Stimulated activated CD4-positive, alpha-beta T cell treated with anti-CD3 and anti-CD28 coated beads, Interleukin-12 subunit alpha, Interleukin-12 subunit beta, amount 100 ng/mL, for 24 hours (primary cell): ENCODE measurements at places on chromosomes 11 and 22.

DNA sequence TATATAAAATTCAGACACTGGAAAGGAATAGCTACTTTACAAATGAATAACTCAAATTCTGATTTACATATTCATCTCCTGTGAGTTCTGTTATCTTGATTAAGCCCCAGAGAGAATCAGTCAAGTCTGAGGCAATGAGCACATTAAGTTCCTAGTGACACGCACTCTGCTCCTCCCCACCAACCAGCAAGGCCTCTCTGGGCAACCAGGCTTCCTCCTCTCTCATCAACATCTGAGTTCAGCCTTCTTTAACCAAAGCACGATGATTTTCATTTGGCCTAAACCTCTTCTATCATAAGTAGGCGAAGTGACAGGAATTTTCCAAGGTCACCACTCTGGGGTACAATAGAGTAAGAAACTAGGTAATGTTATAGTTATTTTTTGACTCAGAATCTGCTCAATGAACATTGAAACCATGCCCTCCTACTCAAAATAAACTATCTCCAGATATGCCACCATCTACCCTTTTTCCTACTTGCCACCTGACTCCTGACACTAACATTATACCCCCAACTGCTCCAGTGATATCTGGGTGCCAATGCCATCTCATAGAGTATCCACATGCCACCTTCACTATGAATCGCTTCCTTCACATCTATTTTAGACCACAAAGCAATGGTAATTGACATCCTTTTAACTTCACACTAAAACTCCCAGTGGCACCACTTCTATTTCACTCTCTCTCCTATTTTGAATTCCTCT, 114.8 kb downstream of the FAM76B start:
- peak; percentile 33 for DNase-seq

DNA sequence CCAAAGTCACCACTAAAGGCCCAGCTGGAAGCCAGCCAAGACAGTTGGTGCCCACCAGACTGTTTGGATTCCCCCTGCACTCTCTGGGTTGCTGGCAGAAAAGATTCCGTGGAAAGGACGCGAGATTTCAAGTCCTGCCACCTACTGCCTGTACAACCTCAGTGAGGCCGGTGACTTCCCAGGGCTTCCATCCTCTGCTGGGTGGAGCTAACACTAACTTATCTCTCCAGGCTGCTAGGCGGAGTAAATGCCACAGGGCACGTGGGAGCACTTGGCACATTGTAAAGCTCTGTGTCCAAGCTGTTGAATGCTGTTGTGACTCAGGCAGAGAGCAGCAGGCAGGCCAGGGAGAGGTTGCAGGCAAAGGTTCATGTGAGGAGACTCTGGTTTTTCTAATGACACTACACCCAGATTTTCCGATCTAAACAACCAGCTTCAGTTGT, 50.9 kb upstream of the CDON start:
- no peak for DNase-seq

DNA sequence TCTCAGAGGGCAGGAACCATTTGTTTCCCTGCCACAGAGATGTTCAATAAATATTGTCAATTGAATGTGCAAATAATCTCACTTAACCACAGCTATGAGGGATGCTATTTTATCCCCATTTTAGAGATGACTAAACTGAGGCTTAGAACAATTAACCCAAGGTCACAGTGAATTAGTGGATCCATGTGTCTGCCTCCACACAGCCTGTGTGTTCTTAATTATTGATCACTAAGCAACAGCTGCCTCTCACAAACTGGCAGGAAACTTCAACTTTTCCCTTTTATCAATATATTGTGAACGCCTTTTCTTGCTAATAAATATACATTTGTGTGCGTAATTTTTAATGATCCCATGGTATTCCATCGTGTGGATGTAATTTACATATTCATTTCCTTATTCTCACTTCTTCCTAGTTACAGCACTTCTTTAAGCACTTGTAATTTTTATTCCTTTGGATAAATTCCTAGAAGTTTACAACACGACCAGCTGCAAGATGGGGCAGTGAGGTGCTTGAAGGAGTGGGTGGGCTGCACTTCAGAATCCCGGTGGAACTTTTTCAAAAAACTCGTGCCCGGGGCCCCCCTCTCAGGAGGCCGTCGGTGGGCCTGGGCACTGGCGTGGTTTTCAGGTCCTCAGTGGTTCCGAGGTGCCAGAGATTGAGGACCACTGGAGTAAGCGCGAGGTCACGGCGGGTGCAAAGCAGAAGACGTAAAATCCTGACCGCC, 915 bp upstream of the SREBF2 start:
- no peak for DNase-seq

DNA sequence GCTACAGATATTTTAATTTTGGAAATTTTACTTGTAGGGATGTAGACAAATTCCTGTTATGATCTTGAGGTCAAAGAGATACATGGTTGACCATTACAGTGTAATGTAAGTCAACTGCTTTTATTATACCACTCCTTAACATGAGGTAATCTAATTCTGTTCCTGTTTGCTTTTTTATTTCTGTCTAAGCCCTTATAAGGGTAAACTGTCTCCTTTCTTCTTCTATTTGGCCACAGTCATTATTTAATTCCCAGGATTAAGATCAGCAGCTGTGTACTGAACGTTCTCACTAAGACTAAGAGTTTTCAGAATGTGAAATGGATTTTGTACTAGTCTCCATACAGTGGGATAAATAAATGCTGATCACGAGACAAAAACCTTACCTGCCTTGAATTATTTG, 32.8 kb downstream of the C2CD3 start:
- DNase-seq = no peak

DNA sequence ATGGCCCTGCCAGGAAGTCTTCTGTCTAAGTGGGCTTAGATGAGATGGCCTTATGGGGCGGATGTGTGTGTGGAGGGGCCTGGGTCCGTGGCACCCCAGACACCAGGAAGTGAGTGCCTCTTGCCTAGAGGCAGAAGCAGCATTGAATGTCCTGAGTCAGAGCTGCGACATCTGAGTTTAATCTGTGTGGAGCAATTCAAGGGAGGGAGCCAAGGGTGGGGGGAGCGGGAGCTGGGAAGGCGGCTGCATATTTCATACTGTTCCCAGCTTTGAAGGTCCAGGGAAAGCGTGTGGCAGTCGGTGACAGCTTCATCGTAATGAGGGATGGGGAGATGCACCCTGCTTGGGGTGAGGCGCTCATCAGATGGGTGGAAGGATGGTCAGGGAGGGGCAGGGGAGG, 73.5 kb upstream of the THY1 start:
- no peak for DNase-seq

DNA sequence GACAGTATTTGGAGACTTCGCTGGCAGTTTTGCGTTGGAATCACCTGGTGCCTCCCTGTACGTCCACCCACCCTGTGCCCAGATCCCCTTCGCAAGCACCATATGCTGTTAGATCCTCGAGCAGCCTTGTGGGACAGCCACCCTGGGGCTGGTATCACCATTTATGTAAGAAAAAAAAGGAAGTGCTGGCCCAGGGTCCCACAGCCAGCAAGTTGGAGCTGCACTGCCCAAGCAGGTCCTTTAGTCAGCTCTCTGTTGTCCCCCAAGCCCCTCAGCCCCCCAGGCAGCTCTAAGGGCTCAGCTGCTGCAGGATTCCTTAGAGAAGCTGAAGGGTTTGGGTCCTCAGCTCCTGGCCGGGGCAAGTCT, 80.3 kb downstream of the FBLN1 start:
- DNase-seq = no peak

GRCh38 chr22:17570851-17571631, 7.7 kb downstream of the SLC25A18 start:
- DNase-seq = no peak

DNA sequence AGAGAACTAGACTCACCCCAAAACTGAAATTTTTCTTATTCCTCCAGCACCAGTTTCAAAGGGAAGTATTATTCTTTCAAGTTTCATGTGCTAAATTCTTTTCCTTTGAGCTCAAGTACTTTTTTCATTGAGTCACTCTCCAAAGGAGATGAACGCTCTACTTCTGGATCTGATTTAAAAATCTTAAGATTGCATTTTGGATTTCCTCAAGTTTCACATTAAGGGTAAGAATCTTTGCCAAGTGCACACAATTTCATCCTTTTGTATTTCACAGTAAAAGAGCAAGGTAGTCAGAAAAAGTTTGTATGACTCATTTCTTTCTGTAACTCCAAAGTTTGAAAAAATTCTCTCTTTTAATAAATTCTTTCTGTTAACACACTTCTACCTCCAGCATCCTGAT, 435.5 kb downstream of the RAB38 start:
- no peak for DNase-seq

DNA sequence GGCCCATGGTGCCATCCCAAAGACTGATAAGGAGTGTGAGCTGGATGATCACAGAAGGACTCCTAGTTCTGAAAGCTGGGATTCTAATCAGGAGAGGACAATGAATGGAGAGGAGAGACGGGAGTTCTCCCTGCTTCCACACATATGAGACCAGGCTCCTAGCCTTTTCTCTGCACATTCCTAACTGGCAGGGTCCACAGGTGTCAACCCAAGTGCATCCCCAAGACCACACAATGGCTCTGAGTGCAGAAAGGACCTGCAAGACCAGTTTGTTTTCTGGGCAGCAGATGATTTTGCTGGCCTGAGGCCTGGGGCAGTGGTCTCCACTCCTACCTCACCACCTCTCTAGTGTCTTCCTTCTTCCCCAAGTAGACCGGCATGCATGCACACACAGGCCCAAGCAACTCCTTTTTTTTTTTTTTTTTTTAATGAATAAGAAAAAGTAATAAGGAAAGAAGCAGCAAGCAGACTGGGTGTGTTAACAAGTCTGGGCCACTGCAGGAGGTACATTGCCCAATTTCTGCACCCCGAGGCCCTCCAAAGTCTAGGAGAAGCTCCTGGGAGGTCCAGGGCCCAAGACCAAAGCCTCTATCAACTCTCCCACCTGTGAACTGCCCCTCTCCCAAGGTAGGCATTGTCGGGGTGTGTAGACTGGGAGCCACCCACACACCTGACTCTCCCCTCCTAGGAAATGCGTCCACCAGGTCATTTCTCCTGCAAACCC, 1.2 kb upstream of the TSKU start:
- no peak for DNase-seq

- DNase-seq = no peak
Measured at GRCh38 chr11:120601536-120601935, 90.0 kb downstream of the GRIK4 start.

DNA sequence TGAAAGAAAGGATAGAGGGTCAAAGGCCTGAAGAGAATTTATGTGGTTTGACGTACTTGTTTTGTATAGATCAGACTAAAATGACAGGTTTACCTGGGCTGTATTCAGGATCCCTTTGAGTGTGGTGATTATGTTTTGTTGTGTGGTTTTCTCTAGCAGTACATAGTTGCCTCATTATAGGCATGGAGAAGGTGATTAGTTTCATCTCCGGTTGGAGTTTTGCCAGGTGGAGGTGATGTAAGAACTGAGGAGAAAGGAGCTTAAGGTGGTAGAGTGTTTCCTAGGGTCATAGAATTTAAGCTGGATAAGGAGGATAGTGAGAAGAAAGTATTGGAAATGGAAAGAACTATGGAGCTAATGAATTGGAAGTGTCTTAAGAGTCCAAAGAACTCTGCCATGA, 229.0 kb downstream of the TMEM135 start:
- no peak for DNase-seq

DNA sequence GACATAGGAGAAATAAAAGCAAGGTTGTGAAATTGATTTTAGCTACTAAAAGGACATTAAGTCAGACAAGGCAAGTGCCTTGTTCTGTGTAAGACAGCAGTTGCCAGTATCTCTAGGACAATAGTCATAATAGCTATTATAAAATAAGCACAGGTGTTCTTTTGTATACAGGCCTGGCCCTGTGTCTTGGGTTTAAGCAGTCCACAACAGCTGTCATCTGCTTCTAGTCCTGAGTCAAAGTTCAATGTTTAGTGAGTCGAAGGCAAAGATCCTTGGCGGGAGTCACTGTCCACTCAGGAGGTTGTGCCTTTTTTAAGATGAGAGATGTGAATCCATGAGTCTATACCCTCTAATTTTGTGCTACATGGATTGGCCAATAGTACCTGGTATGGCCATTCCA, 79.5 kb downstream of the SC5D start:
- DNase-seq = no peak

DNA sequence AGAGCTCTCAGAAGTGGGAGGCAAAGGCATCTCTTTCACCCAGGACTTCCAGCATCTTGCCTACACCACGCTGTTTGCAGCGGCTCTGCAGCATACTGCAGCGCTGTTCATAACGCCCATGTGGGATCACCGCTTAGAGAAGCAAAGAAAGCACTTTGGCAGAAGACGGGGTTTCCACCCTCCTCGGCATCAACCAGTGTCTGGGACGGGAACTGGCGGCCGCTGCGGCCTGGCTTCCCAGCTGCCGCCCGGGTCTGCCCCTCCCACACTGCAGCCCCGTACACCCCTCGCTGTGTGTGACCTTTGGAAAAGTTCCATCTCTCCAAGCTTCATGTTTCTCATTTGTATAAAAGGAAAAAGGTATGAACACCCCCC, 545 bp upstream of the TIRAP start:
- DNase-seq = no peak
